ENCODE measurements at places on chromosomes 13 and 19.

- no peak for DNase-seq
These were observed 10.0 kb upstream of the INSR start for GRCh38 chr19:7304200-7304599.

DNA sequence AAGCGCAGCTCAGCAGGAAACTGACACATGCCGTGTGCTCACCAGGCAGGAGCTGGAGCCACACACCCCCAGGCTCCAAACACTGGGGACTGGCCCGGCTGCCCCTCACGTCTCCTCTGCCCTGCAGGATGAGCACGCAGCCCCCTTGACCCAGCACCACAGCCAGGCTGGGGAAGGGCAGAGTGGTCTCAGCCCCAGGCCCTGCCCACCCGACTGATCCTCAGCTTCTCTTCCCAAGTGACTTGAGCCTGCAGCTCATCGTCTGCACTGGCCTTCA lies 20.3 kb downstream of the GRTP1 start:
- DNase-seq = no peak

DNA sequence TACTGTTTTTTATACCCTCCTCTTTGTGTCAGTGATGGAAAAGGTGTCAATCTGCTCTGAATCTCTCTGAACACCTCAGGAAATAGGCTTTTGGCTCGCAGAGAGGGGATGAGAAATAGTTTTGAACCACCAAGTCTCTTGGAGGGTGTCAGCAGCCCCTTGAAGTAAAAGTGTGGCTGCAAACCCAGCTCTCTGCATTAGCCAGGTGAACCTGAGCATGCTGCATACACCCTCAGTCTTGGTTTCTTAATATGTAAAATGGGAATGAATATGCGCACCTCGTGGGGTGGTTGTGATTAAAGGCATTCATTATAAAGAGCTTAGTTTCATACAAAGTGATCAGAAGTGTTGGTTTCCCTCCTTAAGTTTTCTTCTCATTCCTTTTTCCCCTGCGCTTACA lies 1.4 kb upstream of the DHRS12 start:
- DNase-seq = no peak

DNA sequence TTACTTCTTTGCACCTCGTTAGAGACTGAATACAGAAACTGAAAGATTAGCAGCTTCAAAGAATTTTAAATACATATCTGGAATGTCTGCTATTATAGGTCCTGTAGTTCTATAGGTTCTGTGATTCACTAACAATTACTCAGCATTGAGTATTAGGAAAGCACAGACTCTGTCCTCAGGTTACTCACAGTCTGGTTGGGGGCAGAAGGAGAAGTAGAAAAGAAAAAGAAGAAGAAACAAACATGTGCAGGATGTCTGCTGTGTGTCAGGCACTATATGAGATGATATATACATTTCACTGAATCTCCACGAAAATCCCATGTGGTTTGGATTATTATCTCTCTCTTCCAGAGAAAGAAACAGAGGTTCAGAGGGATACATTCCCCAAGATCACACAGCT lies 40.1 kb downstream of the SERTM1 start:
- DNase-seq = no peak

- DNase-seq = peak; percentile 75
These were observed at the start of gene GPC5 for GRCh38 chr13:91398413-91399188. TSS of gene GPC5 (plus strand) at chr13:91398621.

GRCh38 chr13:41137241-41137640 lies 4.6 kb upstream of the KBTBD6 start:
- DNase-seq = no peak

DNA sequence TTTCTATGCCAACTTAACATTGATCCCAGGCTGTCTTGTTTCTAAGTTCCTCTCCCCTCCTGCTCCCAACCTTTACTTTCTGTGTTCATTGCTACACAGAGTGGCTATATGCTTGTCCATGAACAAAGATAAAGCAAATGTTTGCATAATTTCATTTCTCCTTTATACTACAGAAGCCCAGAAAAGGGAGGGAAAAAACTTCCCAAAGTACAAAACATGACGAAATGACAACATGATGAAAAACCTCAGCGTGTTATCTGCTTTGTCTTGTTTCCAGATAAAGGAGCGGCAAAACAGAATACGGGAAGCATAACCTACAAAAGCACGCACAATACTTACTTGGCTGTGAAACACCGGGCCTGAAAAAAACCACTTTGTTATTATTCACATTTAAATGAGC lies 336.8 kb downstream of the DNAJC15 start:
- DNase-seq = no peak

DNA sequence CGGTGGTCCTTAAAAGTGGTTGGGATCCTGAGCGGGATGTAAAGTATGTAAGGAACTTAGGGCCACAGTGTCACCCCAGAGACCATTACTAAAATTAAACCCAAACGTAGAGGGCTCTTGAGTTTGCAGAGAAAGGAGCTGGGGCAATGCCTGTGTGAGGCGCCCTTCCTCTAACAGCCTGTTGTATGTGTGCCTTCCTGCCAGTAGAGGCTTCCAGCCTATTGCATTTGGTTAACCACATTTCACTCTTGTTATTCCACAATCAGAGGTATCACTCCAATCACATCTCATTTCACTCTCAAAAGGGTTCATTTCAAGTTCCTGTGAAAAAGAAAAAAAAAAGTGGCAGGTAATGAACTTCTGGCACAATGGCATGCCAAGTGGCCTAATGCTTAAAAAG lies 29.4 kb downstream of the DIAPH3 start:
- no peak for DNase-seq

DNA sequence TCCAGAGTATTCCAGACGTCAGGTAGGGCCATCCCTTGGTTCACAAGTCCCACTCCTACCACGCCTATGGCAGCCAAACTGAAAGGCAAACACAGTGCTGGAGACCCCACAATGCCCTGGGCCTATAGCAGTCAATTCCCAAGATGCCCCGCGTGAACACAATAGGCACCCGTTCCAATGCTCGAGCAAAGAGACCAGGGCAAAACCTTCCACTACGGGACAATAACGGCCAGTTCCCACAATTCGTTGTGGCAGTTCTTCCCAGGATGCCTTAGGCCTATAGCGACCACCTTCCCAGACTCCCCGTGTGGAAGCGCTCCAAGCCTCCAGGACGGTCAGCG lies 538 bp downstream of the ZNF428 start:
- peak; percentile 67 for DNase-seq

DNA sequence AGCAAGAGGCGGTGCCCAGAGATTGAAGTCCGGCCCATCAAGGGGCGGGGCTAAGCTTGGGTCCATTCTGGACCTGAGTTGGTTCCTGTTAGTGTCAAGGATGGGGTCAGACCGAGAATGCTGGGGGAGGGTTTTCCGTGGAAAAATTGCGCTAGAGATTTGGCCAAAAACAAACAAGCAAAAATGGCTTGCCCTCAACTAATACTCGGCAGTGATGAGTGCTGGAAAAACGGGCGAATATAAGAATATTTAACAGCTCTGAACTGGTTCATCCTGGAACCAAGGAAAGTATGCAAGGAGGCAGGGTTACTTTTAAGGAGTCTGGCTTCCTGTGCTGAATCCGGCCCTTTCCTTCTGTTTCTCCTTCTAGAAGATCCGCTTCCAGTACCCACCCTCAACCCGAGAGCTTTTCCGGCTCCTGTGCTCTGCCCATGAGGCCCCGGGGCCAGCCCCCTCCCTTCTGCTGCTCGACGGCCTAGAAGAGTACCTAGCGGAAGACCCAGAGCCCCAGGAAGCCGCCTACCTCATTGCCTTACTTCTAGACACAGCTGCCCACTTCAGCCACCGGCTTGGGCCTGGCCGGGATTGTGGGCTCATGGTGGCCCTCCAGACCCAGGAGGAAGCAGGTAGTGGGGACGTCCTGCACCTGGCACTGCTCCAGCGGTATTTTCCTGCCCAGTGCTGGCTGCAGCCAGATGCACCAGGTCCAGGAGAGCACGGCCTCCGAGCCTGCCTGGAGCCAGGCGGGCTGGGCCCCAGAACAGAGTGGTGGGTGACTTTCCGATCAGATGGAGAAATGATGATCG lies 880 bp downstream of the SWSAP1 start:
- DNase-seq = peak; percentile 70

- no peak for DNase-seq
These were observed at the start of gene SACS for GRCh38 chr13:23433171-23434153. TSS of gene SACS (minus strand) at chr13:23433702. CDS start at chr13:23411239, 22,463 bp downstream.

GRCh38 chr13:39737047-39737446 lies 81.6 kb downstream of the COG6 start:
- DNase-seq = no peak

DNA sequence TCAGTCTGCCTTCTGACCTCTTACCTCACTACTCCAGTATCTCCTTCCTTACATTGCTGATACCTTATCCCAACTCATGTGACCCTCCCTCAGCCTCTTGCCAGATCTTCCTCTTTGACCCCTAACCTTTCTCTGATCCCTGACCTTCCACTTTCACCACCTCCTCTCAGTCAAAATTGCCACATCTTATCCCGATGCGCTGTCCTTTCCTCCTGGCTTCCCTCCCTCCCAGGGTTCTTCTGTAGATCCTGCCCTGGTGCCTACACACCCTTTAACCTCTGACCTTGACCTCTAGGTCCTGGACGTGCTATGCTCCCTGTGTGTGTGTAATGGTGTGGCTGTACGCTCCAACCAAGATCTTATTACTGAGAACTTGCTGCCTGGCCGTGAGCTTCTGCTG lies 23.7 kb downstream of the RYR1 start:
- no peak for DNase-seq

DNA sequence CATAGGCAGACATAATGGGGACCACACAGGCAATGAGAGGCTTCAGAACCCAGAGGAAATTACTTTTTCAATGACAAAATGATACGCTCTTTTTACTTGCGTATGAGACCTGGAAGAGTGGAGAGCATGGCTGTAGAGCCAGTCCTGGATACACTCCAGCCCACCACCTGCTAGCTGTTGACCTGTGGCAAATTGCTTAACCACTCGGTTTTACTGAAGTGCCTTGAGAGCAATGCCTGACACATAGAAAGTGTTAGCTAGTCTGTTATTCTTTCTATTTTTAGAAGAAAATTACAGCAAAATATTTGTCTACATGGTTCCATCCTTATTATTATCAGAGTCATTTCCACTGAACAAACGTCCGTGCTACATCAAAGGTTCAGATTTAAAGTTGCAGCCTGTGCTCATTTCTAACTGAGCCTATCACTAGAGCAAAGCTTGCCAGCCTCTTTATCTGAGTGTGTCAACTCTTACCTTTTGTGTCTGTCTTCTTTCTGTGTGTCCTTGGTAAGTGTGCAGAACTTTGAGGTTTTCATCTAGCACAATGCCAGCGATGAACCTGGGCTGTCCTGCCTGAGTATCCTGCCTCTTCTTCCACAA lies 9.6 kb upstream of the GPR183 start:
- no peak for DNase-seq

- DNase-seq = no peak
These were observed 35.5 kb upstream of the F7 start for GRCh38 chr13:113069861-113070805.

DNA sequence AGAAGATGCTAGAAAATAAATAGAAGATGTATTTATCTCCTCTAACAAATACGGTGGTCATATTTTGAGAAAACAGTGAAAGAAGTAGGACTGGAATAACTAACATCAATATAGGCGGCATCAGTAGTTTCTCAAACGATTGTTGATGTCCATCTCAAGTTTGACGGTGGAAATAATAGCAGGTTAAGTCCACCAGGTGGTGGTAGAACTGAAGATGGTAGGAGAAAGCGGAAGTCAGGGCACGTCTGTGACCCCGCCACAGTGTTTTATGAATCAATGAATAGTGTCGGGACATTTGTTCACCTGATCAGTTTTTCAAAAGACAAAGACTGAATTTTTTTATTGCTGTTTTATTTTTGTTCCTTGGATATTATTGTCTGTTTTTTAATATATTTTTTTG lies 706.4 kb upstream of the SLC10A2 start:
- DNase-seq = no peak

DNA sequence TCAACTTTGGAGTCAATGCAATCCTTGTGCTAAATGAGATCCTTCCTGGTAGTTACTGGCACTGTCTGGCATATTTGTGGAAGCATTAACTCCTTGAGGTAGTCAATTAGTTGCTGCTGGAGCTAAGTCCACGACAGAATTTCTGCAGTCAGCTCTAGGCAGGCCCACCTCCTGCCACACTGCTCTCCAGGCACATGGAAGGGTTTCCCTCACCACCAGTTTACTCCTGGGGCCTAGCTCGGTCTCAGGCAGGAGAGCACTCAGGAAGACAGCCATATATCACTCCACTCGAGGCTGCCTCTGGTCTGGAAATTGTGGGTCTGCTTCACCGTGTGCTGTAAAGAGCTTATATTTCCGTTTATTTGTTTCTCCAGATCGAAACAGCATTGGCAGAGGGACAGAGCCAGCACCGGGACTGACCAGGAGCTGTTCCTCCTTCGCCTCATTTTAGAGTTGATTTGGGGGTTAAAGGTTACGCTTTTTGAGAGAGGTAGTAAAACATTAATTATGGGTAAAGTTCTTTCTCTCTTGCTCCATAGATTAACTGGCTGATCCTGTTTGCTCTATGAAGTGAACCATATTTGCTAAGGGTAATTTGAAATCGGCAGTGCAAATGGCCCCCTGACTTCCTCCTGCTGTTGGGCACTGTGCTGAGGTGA lies 20.6 kb upstream of the GTF3A start:
- no peak for DNase-seq

- DNase-seq = no peak
These were observed 89.4 kb upstream of the RAP2A start for GRCh38 chr13:97344265-97345175.

- DNase-seq = no peak
These were observed 13.4 kb upstream of the C19orf33 start for GRCh38 chr19:38290631-38291147.

DNA sequence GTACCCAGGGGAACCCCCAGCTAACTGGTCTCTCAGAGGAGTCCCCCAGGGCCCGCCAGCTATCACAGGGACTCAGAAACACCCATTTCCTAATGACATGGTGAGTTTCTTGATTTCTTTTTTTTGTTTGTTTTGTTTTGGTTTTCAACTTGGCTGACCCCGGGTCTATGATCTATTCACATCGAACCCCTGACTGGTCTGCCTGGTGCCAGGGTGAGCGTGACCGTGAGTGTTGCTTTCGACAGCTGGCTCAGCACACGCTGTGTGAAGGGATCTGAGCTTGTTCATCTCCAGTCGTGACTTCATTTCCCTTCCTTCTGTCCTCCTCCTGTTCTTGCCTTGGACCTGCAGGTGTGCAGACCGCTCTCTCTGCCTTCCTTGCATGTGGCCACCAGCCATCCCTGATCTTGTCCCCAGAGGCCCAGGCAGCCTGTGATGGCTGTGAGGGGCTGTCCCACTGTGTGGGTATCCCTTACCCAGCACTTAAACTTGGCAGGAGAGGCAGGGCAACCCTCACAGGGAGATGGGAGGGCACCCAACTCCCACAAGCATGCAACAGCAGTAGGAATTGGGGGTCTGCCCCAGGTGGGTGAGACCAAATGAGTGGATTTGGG lies 26.2 kb downstream of the TMEM161A start:
- DNase-seq = no peak
